Thyroid gland (tissue), 4 donors: ENCODE measurements at places on chromosomes 5 and 9. TPM values are rescaled to one million over a fixed set of nuclear protein-coding genes. Genes with fewer than 3 reads are reported as not detected.

DNA sequence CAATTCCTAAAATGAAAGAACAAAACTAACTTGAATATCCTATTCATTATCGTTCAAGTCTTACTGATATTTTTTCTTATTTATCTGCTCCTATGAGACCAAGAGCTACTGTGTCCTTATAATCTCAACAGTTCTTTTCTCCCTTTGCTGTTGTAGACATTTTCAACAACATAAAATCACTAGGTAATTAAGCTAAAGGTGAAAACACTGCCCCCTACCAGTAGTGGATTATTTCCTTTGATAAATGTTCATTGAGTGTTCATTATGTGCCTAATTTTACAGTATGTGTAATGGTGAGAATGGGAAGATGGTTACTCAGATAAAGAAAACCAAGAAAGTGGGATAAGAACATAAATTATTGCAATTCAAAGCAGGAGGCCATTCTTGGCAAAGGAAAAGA is 41.4 kb upstream of the PAPPA start:
- DNase-seq = no peak

- DNase-seq = no peak
These were observed 76.1 kb downstream of the KIF4B start for GRCh38 chr5:155089643-155090042.

GRCh38 chr5:99248066-99248465 is 319.3 kb upstream of the CHD1 start:
- no peak for DNase-seq

DNA sequence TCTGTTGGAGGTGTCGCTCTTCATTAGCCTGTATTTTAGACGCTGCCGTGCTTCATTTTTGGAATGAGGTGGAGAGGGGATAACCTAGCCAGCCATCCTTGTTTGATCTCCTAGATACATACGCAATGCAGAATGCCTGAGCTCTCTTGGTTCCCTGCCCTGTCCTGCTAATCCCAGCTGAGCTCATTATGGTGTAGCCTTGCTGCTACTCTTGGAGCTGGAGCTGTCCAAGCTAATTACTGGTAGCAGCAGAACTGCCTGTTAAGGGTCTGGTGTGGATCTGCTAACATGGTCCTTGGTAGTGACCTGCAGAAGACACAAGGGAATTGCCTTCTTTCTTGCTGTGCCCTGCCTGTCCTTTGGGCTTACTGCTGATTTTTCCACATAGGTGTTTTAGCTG is 207.9 kb downstream of the CNTLN start:
- no peak for DNase-seq

DNA sequence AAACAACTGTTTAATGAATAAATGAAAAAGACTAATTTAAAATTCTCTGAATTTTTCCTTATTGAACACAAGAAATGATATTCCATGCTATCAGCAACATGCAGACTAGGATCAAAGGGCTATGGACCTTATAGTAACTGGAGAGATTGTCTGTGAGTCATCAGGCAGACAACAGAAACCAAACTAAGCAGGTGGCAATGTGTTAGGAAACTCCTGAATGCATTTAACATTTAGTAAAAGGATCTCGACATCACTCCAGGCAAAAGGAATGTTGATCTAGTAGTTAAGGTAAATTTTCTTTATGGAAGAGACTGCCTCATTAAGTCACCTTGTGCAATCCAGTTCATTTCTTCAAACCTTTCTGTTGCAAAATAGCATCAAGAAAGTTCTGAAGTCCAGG is 58.4 kb downstream of the ARL15 start:
- DNase-seq = no peak

DNA sequence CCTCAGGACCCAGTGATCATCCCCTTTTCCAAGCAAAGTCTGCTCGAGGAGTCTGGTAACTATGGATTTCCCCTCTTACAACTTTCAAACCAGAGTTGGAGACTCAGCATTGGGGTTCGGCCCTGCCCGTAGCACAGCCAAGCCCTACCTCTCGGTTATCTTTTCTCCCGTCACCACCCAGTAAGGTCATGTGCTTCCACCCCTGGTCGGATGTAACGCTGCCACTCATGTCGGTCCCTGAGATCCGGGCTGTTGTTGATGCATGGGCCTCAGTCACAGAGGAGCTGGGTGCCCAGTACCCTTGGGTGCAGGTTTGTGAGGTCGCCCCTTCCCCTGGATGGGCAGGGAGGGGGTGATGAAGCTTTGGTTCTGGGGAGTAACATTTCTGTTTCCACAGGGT is 1.2 kb downstream of the GALT start:
- DNase-seq = no peak

DNA sequence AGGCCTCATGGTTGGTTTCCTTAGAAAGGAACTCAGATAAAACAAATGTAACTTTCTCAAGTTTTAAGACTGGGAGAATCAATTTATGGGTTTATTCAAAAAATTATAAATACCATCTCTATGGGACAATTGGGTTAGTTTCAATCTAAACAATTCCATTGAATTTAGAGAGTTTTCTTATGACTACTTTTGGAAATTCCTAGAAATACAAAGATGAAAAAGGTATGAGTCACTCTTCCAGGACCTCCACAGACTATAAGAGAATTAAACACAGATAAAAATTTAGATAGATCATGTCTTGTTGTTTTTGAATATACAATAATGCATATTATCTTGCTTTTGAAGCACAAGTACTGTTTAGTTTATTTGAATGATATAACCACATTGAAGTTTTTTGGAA is 188.7 kb downstream of the CHSY3 start:
- DNase-seq = no peak

The PRSS3 gene
- total RNA-seq = not detected

The MCTP1 gene
- 6.1 TPM for total RNA-seq

The LRRC14B gene
- total RNA-seq = not detected
